Right ventricle myocardium superior (tissue), 1 donor: ENCODE measurements at places on chromosomes 12 and 14. TPM values are rescaled to one million over a fixed set of nuclear protein-coding genes. Genes with fewer than 3 reads are reported as not detected.

- no peak for DNase-seq
Observed at GRCh38 chr12:56267443-56268071, 815 bp downstream of the COQ10A start.

- no peak for DNase-seq
Observed at GRCh38 chr12:23083267-23083666, 458.3 kb downstream of the ETNK1 start.

- DNase-seq = no peak
Observed at GRCh38 chr12:89832336-89832735, 123.7 kb upstream of the ATP2B1 start.

DNA sequence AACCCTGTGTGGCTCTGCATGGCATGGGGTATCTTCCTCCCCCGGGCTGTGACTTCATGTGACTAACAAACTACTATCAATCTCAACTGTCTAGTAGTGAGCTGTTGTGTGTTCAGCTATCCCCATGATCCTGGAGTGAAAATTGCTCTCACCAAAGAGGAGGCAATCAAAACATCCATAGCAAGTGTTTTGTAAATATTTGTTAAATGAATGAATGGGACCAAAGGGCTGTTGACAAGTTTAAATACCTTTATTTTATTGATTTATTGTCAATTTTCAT, 138.1 kb upstream of the CPM start:
- no peak for DNase-seq

IL31 gene
- total RNA-seq = not detected

DNA sequence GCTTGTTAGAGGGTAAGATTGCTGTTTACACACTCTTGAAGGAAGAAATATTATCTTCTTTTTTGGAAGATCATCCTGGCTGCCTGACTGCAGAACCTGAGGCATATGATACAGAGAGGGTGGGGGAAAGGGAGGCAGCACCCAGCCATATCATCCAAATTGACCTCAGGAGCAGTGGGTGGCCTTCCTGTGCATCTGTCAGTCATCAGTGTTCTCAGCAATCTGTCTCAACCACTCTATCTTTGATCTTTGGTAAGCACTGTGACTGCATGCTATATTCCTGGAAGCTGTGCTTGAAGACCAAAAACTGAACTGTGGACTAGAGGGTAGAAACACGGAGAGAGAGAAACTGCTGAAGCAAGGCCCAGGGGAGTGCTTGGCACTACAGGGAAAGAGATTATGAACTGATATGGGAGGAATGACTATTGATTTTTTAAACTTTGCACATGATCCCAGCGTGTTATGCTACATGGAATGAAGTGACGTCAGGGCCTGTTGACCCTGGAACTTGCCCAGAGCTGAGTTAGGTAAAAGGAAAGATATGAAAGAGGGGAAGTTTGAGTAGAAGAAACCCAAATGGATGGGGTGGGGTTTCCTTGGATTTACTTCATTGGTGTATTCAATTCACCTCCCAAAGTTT, 171.5 kb downstream of the ASCL1 start:
- DNase-seq = no peak

FRS2 gene
- 18.0 TPM for total RNA-seq

TRIM9 gene
- total RNA-seq = 0.40 TPM

GRCh38 chr12:9211687-9212086, 3.5 kb upstream of the PZP start:
- no peak for DNase-seq

GRCh38 chr12:132020292-132020691, 70.5 kb downstream of the EP400 start:
- DNase-seq = no peak

PXMP2 gene
- 54.9 TPM for total RNA-seq

DNA sequence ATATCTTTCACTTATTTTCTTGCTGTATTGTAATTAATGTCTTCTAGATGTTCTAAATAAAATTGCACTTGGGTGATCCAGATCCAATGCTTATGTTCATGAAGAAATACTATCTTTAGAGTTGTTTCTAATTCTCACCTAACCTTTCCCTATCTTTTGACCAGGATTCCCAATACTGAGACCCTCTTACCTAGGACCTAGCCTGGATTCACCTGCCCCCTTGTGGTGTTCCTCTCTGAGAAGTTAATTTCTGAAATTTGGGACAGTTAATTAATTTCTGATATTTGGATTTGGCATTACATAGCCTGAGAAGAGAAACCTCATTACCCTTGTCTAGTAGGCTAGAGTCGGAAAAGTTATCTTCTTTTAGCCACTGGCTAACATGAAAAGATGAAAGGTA, 29.5 kb downstream of the FOXA1 start:
- DNase-seq = no peak

PARPBP gene
- total RNA-seq = 0.24 TPM

C12orf50 gene
- 0.11 TPM for total RNA-seq

PELI2 gene
- total RNA-seq = 4.2 TPM

GRCh38 chr14:64708148-64709004, 4.2 kb downstream of the PLEKHG3 start:
- DNase-seq = peak; percentile 64

NPAS3 gene
- 1.7 TPM for total RNA-seq

LRFN5 gene
- total RNA-seq = 1.2 TPM

OTX2 gene
- total RNA-seq = not detected

DNA sequence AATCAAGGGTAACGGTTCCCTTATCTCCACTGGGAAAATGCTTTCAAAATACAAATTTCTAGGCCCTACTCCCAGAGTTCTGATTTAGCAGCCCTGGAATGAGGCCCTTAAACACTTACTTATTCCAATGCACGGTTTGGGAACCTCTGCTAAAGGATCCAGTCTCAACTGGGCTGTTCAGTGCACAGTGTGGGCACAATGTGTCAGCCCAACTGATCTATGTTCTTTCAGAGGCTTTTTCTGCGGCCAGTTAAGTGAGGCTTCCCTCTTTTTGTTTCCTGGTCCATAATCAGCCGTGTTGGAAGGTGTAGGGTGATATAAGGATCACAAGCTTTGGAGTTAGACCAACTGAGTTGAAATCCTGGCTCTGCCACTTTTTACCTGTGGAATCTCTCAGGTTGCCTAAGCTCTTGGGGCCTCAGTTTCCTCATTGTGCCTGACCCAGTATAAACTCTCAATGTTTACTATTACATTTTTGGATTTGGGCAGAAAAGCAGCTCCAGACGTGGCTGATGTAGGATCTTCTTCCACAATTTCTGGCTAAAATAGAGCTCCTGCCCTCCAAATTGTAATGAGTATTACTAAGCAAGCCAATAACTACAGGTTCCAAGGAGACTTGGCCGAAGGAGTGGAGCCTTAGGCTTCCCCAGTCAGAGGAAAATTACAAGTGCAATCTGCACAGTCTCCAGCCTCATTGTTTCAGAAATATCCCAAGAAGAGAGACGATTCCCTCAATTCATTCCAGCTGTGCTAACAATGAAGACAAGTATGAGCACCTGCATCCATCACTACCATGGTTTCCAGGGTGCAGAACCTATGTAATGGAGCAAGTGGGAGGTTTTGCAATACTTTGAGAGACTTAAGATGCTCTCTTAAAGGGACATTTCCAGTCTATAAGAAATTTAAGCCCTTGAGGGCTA, 2.3 kb upstream of the ANGEL1 start:
- no peak for DNase-seq

AQP6 gene
- not detected for total RNA-seq

- DNase-seq = no peak
Observed at GRCh38 chr12:53594897-53595615, 31.1 kb downstream of the ATF7 start.

DNA sequence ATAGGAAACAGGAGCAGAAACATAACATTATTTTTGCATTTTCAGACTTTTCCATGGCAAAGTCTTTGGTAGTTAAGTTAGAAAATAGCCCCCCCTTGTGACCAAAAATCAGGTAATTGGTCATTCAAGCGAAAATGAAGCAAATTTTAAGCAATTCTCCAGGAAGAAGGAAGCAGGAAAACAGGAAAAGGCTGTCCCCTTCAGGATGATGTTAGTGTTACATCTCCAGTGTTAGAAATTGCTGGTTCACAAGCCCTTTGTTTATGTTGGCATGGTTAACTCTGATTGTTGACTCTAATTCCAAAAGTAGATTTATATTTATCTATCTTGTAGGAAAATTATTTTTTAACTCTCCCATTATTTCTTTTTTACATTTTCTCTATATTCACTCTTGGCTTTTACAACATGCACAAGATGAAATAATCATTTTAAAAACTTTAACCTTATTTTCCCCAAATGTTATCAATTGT, 18.8 kb upstream of the GAS2L3 start:
- DNase-seq = no peak

UNC79 gene
- 0.22 TPM for total RNA-seq

SIRT4 gene
- 8.6 TPM for total RNA-seq

DNA sequence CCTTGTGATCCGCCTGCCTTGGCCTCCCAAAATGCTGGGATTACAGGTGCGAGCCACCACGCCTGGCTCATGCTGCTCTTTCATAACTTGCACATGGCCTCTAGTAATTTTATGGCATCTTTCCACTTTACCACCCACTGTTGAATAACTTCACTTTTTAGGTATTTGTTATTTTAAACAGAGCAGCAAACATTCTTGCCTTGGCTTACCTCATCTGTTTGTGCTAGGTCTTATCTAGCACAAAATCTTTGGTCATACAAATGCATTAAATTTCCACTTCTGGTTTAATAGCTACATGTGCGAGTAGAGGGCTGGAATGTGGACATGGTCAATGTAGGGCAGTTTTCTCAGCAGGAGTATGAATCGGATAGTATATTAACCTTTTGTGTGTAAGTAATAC, 38.8 kb upstream of the ATF7IP start:
- DNase-seq = no peak

OASL gene
- 0.35 TPM for total RNA-seq

GRCh38 chr12:128365032-128365431, 98.1 kb downstream of the TMEM132C start:
- DNase-seq = no peak

SLC22A17 gene
- total RNA-seq = 10.3 TPM

DNA sequence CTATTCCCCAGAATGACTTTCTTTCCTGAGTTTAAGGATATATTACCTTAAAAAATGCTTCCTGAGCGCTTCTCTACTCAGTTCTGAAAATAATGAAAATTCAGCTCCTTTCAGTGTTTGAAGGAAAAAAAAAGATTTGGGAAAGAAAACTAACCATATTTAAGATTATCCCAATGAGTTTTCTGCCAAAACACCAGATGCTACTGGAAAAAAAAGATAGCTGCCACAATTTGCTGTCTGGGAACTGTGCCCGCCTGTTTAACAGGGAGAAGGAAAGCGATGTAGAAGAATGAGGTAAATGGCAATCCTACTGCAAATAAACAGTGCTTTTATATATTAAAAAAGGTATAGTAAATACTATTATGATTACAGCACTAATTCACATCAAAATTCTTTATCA, 367.6 kb upstream of the PRICKLE1 start:
- peak; percentile 43 for DNase-seq

- DNase-seq = no peak
Observed at GRCh38 chr12:67388331-67389138, 119.4 kb downstream of the CAND1 start.

SERPINA12 gene
- not detected for total RNA-seq

DNA sequence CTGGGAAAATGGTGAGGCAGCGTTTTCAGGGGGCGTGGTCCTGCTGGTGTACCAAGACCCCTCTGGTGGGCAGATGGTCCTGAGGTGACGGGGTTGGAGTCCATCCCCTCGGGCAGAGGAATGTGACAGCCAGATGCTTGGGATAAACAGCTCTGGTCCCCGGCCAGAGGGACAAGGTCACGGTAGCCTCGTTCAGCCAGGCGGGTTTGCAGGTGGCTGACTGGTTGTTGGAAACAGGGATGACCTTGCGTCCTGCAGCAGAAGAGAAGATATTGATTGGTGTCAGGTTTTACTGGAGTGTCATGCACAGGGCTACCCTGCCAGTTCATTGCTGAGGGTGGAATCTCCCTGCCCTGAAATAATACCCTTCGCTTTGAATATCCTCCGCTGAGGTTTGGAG, 43.3 kb downstream of the SLC24A4 start:
- no peak for DNase-seq

- no peak for DNase-seq
Observed at GRCh38 chr12:56520048-56520447, 1.6 kb upstream of the RBMS2 start.

PYM1 gene
- 14.3 TPM for total RNA-seq

RPL10L gene
- not detected for total RNA-seq

CACNA2D4 gene
- 1.0 TPM for total RNA-seq

ALDH1L2 gene
- 1.3 TPM for total RNA-seq

GRCh38 chr12:130715150-130715997, 725 bp downstream of the RIMBP2 start:
- DNase-seq = peak; percentile 36

PUS7L gene
- total RNA-seq = 3.7 TPM

- no peak for DNase-seq
Observed at GRCh38 chr14:83170165-83170564, 1636.5 kb upstream of the SEL1L start.

MYBPC1 gene
- 8.3 TPM for total RNA-seq

ENDOU gene
- 0.11 TPM for total RNA-seq

TDRD9 gene
- 2.7 TPM for total RNA-seq

- DNase-seq = no peak
Observed at GRCh38 chr12:2256453-2256852, 203.7 kb downstream of the CACNA1C start.

RASSF9 gene
- total RNA-seq = 4.5 TPM

DNA sequence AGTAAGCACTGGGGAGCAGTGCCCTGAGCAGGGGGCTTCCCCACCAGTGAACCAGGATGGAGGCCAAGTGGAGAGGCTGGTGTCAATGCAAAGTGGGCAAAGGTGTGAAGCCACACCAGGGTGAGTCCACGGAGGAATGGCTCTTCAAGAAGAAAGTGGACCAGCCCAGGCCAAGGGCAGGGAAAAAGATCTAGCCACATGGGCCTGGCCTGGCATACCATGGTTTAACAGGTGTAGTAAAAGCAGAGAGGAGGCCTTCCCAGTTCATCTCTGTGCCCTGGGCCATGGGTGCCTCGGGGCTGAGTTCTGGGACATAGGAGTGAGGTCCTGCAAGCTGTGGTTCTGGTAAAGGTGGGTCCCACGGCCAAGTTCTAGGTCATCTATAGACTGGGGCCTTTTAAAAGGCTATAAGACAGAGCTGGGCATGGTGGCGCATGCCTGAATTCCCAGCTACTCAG, 153.4 kb downstream of the DPF3 start:
- DNase-seq = no peak

DNA sequence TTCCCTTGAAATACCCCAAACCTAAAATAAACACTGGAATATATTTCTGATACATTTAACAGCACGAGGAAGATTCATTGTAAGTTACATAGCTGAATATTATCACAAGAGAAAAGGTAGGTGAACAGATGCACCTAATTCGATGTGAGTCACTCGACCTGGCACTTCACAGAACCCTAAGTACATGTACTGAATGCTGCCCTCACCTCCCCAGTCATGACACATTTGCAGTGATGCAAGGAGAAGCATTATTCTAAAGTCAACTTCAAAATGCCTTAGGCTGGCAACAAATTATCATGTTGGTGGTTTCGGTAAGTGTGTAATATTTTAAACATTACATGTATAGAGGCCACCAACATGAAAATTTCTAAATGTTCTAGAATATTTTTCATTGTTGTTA, 35.2 kb upstream of the TMTC2 start:
- DNase-seq = no peak
